Left renal cortex interstitium (tissue), 4 donors: ENCODE measurements at places on chromosomes 7 and 10.

DNA sequence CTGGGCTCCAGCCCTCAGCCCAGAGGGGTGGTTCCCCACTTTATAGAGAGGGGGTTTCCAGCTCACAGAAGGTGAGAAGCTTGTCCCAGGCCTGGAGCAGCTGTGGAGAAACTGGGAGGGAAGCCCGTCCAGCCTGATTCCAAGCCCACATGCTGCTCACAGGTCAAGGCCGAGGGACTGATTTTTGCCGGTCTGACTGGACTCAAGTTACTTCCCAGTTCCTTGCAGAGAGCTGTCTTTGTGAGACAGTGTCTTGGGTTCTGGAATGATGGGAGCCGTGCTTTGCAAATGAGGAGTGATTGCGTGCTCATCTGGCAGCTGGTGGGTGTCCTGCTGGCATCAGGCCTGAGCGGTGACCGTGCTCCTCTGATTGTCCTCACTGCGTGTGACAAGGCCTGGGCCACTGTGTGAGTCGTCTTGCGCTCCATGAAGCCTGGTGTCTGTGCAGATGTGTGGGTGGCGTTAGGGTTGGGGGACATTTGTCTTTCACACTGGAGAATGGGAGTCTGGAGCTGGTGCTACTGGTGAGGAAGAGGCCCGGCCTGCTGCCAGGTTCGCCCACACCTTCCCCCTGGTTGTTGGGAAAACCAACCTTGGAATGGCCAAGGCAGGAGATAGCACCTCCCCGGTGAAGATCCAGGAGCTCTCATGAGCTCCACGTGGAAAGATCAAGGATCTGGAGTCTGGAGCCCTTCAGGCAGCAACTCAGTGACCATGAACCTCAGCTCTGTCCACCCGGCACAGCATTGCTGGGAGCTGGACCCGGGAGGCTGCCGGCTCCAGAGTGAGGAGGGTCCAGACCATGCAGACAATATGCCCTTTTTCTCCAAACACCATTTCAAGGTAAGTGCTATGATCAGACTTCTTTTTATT lies 129.6 kb downstream of the SMURF1 start:
- DNase-seq: no peak

DNA sequence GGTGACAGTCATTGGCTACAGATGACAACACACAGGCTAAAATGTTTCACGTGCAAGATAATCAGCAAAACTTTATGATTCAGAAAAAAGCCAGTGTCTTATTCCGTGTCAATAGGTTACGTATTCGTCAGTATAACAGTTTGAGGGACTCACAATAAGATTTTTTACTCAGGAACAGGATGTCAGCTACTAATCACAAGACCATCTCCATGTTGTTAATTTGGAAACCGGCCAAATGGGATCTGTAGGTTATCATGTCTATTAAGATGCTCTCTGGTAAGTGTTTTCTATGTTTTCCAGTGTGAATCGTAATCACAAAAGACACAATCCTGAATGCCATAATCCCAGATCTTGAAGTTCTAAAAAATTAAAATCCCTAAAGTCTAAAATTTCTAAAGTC lies 197.3 kb downstream of the ETV1 start:
- no peak for DNase-seq

- no peak for DNase-seq
Measured at GRCh38 chr7:133859871-133860450, 267.2 kb upstream of the LRGUK start.

DNA sequence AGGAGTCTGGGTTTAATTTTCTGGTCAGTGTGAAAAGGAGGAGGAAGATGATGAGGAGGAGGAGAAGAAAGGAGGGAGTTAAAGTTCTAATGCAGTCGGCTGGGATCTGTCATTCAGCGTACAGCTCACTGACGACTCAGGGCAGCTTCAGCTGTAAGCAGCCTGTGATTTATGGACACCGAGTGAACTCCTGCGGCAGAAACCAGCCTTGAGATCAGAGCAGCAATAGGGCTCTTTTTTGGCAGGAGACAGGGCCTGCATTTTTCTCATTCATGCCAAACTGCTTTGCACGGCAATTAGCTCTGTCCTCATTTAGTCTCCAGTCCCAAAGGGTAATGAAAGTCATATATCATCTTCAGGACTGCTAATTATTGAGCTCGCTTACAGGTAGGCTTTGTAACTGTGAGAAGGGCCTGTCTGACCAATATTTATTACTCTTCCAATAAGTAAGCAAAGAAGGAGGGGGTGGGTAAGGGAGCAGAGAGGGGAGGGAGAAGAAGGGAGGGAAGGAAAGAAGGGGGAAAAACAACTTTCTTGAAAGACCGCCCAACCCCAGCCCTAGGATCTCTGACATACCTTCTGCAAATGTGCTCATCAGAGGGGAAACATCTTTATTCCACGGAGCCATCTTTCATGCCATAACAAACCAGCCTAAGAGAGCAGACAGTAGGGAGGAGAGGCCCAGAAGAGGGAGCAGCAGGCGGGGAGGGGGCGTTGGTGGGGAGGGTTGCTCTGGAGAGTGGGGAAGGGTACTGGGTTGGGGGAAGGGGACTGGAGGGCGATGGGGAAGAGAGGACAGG lies 48.1 kb upstream of the COMTD1 start:
- DNase-seq: peak; percentile 95

GRCh38 chr7:83414947-83415346 lies 234.0 kb downstream of the SEMA3E start:
- no peak for DNase-seq

DNA sequence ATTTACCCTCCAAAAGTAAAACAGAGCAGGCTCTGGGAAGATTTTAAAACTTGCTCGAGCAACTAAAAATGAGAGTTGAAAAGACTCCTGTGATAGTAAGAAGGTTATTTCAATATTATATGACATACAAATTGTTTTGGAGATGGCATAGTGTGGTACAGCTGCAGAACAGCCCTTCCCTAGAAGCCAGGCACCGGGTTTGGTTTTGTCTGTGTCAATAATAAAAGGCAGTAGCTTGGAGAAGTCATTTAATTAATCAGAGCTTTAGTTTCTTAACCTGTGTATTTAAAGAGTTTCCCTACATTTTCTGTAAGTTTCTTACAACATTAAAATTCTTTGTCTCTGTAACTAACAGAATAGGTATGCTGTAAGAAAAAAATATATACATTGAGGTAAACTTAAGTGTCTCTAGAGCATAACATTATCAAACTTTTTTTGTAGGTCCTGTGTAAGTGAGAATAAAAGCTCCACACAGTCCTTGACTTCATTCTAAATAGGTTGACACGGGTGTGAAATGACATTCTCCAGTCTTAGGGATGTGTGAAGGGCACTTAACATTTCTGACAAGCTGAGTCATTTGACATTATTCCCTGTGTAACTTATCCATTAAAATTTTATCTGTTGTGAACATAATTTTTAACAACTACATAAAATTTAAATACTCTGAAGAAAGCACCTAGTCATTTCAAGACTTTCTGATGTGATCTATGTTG lies 425.0 kb upstream of the ETV1 start:
- no peak for DNase-seq
